ENCODE measurements at places on chromosomes 13 and 19.

DNA sequence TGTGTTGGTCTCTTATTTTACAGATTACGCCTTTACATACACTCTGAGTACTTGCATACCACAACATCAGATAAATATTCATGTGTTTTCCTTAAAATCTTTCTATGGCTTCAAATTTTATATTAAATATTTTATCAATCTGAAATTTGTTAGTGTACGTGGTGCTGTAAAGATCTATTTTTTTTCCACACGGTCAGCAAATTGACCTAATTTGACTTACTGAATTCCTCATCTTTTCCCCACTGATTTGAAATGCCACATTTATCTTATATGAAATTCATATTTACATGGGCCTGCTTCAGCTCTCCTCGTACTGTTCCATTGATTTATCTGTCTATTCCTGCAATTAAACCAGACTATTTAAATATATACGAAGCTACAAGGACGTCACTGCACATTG lies 433.8 kb upstream of the ZNF507 start:
- DNase-seq: no peak

- no peak for DNase-seq
Observed at GRCh38 chr19:7366701-7367420, 18.1 kb downstream of the ARHGEF18 start.

- peak; percentile 9 for DNase-seq
Observed at GRCh38 chr19:40191836-40192646, 815 bp downstream of the MAP3K10 start.

DNA sequence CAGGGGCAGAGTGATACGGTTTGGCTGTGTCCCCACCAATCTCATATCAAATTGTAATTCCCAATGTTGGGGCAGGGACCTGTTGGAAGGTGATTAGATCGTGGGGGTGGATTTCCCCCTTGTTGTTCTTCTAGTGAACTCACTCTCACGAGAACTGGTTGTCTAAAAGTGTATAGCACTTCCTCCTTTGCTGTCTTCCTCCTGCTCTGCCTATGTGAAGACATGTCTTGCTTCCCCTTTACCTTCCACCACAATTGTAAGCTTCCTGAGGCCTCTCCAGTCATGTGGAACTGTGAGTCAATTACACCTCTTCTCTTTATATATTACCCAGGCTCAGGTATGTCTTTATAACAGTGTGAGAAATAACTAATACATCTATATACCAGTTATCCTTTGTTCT lies 706.4 kb upstream of the KLHL1 start:
- DNase-seq: no peak

- no peak for DNase-seq
Observed at GRCh38 chr13:111551204-111551820, 230.9 kb downstream of the TEX29 start.

GRCh38 chr19:42697884-42698283 lies 42.4 kb downstream of the PSG3 start:
- no peak for DNase-seq

Measured in fibroblast of villous mesenchyme (primary cell).